ENCODE measurements at places on chromosomes 1 and 21.

DNA sequence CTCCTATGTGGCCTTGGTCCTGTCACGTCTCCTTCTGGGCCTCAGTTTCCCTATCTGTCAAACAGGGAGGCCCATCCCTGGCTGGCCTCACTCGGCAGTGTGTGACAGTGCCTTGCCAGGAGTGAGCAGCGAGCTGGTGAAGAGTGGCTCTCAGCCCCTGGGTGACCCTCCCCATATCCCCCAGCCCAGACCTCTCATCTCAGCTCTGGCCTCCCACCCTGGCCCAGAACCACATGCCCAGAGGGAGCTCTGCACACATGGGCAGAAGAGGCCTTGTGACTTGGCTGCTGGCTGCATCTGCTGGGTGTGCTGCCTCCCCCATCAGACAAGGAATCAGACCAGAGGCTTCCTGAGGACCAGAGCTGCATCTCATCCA, 19.5 kb upstream of the PADI1 start:
- no peak for DNase-seq

GRCh38 chr1:58870298-58870676, 86.4 kb upstream of the JUN start:
- peak; percentile 60 for DNase-seq

- DNase-seq: peak; percentile 54
These were observed 1.6 kb upstream of the MMP23B start for GRCh38 chr1:1630191-1630964.

DNA sequence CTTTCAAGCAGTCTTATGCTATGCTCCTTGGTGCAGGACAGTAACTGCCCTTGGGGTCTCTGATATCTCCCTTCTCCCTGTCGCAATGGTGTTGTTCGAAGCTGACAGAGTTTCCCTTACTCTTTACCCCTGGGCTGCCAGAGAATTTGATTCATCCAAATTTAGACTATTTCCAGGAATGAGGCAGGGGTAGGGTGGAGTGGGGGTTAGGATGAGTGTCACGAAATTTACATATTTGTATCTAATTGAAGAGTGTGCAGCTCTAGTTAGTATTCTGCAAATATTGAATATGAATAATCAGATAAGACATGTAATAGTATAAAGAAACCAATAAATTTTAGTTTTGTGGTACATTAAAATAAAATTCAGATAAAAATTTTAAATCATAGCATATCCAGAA, 140.0 kb upstream of the LMO4 start:
- no peak for DNase-seq

- DNase-seq: peak; percentile 76
These were observed 3.3 kb upstream of the HMGN2 start for GRCh38 chr1:26468911-26469310.

DNA sequence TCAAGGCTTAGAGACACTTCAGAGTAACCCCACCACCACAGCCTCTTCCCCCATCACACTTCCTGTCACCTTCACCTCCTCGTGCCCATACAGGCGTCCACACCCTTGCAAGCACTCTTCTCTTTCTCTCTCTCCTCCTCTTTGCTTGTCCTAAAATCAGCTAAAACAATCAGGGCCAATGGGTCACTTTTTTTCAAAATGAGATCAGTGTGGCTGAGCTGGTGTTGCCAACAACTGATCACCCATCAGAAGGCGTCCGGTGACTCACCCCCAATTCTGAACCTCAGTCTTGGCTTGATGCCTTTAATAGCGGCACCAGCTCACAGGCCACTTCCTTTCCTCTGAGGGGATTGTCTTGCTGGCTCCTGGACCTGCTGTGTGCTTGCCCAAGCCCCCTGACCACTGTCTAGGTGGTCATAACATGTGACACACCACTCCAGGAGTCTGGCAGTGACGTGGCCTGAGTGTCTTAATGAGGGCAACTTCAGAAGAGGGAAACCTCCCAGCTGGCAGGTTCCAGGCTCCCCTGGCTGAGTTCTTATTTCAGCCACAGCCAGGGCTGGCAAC, 1.6 kb downstream of the DRAXIN start:
- no peak for DNase-seq

DNA sequence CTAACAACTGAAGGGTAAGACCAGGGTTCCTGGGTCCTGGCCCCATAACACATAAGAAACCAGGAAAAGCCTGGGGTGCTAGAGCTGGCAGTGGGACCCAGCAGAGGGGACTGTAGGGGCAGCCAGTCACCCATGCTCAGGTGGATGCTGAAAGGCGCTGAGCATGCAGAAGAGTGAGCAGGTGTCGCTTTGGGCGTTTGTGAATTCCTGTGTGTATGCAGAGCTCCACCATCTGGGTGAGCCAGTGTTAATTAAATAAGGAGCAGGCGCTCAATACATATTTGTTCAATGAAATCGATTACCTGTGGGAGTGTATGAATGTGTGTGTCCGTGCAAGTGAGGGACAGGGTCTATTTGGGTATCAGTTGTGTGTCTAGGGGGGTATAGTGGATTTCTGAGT, 499 bp downstream of the C1QA start:
- DNase-seq: peak; percentile 46

DNA sequence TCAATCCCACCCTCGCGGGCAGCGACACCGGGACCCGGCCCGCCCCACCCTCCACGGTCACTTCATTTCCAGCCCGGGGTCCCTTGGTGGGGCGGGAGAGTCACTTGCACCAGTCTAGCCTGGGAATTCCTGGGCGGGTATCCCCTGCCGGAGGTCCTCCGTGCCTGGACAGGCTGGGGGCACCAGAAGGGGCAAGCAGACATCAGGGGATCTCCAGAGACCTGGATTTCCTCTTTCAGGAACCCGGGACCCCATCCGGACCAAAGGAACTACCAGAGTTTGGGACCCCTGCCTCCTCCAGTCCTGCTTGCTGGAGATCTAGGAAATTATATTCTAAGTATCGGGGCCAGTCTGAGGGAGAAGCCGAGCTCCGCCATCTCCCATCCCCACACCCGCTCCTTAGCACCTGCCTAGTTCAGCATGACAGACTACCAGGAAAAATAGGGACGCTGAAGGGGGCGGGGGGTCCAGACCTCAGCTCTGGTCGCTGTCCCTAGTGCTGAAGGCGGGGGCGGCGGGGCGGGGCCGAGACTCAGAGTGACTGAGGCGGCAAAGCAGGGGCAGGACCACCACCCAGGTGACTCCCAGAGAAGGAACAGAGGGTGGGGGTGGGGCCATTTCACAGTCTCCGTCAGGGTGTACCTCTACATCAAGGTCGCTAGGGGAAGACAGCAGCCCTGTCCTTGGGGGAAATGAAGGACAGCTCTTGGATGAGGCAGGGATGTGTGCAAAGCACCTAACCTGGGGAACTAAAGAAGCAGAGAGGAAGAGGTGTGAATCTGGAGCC, 832 bp downstream of the HCN3 start:
- peak; percentile 73 for DNase-seq

DNA sequence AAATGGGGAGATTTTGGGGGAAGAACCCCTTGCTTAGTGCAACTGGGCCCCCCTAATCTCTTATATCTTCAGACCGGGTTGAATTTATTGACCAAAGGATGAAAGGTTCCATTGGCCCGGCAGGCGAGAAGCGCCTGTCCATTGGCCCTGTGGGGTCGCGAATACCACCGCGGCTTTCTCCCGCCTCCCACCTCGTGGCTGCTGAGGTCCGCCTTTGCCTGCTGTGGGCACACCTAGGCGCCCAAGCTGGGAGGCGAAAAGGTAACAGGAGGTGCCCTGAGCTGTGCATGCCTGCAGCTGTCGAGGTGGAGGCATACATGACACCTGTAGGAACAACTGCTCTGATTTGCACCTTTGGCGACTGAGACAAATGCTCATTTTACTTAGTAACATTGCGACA, 21.1 kb upstream of the FLG2 start:
- DNase-seq: no peak

All from NCI-H1092 (cell line).